ENCODE measurements at places on chromosomes 5 and 9. TPM values are rescaled to one million over a fixed set of nuclear protein-coding genes. Genes with fewer than 3 reads are reported as not detected.

DNA sequence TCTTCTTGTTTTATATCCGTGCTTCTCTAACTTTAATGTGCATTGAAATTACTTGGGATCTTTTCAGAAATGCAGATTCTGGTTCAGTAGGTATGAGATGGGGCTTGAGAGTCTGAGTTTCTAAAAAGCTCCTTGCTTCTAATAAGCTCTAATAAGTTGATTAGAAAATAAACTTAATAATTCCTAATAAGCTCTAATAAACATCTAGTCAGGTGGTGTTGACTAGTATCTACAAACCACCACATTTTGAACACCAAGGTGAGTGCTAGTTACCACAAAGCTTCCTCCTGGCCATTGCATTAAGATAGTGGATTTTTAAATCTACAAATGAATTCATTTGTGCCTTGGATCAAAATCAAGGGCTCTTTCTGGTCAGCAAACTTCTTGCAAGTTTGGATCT lies 5.3 kb downstream of the TMOD1 start:
- H3K27me3 ChIP-seq: peaks cover 25% of the 10 kb centered on the region
- H3K4me3 ChIP-seq: no peak overlapping the region
- no peak for DNase-seq
- H3K36me3 ChIP-seq: no peaks in the 10 kb centered on the region
- peaks cover 14% of the 10 kb centered on the region for H3K4me1 ChIP-seq

The FOXD4 gene
- total RNA-seq: not detected

GRCh38 chr9:133275105-133276000 lies at the start of gene ABO:
Gene ABO (minus strand): TSS chr9:133275201.
- H3K27me3 ChIP-seq: no peaks in the 10 kb centered on the region
- no peaks in the 10 kb centered on the region for H3K4me1 ChIP-seq
- no peak within 1 kb of the TSS for H3K4me3 ChIP-seq
- no peak within 1 kb of the TSS for H3K27ac ChIP-seq
- H3K36me3 ChIP-seq: no peaks in the 10 kb centered on the region
- DNase-seq: no peak

DNA sequence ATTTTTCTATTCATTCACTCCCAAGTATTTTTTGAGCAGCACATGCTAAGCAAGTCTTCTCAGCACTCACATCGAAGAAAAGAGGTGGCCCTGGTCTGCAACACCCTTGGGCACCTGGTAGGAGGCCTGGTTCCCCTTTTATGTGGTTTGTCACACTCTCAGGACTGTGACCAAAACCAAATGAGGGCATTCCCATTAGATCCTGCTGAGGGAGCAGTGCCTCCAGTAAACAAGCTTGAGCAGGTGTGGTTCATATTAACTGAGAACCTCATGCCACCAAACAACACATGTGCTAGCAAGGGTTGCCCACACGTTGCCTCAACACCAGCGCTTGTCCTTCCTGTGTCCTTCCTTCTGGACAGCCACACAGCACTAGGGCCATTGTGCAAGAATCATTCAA lies 26.9 kb upstream of the SYK start:
- no peak overlapping the region for H3K4me3 ChIP-seq
- no peaks in the 10 kb centered on the region for H3K27me3 ChIP-seq
- H3K27ac ChIP-seq: no peak overlapping the region
- peaks cover 27% of the 10 kb centered on the region for H3K4me1 ChIP-seq
- no peaks in the 10 kb centered on the region for H3K36me3 ChIP-seq

- H3K36me3 ChIP-seq: peaks cover 2% of the 10 kb centered on the region
- peaks cover 100% of the 10 kb centered on the region for H3K4me1 ChIP-seq
- H3K4me3 ChIP-seq: no peak overlapping the region
- H3K27ac ChIP-seq: peak overlapping the region; percentile 87
- no peak for DNase-seq
Observed at GRCh38 chr9:33140401-33141360, 26.5 kb downstream of the B4GALT1 start.

The DEPDC1B gene
- total RNA-seq: 1.2 TPM

DNA sequence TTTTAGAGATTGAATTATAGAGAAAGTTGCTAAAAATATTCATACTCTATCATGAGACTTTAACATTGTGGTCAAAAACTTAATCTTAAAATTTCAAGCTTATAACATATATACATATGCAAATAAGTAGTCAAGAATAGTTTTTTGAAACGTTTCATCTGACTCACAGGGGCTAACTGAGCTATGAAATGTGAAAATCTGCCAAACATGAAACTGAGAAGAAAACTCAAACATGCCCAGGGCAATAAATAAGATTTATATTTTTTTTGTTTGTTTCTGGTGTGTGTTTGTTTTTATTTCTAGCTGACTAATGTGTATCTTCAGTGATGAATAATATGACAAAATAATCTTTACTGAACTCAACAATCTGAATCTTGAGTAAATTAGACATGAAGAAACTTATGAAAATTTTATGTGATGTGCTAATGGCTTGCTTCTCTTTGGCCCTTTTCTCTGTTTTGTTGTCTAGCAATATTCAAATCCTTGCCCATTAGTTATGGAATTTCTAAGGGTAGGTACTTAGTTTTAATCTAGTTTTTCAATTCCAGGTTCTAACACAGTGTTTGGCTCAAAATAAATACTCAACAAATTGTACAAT lies 99.9 kb downstream of the FAM174A start:
- H3K36me3 ChIP-seq: no peaks in the 10 kb centered on the region
- DNase-seq: no peak
- no peak overlapping the region for H3K4me3 ChIP-seq

- H3K27me3 ChIP-seq: peaks cover 4% of the 10 kb centered on the region
- peak overlapping the region; percentile 58 for H3K27ac ChIP-seq
- H3K36me3 ChIP-seq: no peaks in the 10 kb centered on the region
Observed at GRCh38 chr5:139848508-139849100, 53.0 kb downstream of the PSD2 start.

DNA sequence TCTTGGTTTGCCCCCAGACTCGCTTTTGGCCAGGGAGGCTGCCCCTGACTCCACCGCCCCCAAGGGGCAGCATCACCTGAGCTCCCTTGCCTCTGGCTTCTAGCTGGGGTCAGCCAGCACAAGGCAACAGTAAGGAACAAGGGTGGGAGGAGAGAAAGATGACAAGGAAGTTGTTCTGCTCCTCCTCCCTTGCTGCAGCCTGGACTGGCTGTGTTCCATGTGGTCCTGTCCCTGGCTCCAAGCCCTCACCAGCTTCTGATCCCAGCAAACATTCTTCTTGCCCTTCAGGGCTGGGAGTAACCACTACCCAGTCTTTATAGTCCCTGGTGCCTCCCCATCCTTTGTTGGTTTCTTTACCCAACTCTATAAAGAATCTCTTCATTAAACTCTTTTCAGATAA lies 100.3 kb upstream of the SPIN1 start:
- H3K4me3 ChIP-seq: no peak overlapping the region
- no peaks in the 10 kb centered on the region for H3K27me3 ChIP-seq
- DNase-seq: no peak
- no peaks in the 10 kb centered on the region for H3K36me3 ChIP-seq
- no peak overlapping the region for H3K27ac ChIP-seq

The CCDC187 gene
- total RNA-seq: not detected

GRCh38 chr5:31918739-31919138 lies 255.4 kb downstream of the GOLPH3 start:
- DNase-seq: no peak
- no peaks in the 10 kb centered on the region for H3K36me3 ChIP-seq
- H3K27ac ChIP-seq: no peak overlapping the region
- no peak overlapping the region for H3K4me3 ChIP-seq

The LRRC19 gene
- total RNA-seq: not detected

GRCh38 chr5:106966686-106967315 lies 703.9 kb downstream of the EFNA5 start:
- DNase-seq: no peak
- no peak overlapping the region for H3K27ac ChIP-seq

- no peak for DNase-seq
- no peaks in the 10 kb centered on the region for H3K36me3 ChIP-seq
- H3K4me1 ChIP-seq: no peaks in the 10 kb centered on the region
- H3K4me3 ChIP-seq: peak overlapping the region; percentile 82
- H3K27ac ChIP-seq: peak overlapping the region; percentile 97
Observed at GRCh38 chr5:91383956-91384300, 811 bp upstream of the ARRDC3 start.

DNA sequence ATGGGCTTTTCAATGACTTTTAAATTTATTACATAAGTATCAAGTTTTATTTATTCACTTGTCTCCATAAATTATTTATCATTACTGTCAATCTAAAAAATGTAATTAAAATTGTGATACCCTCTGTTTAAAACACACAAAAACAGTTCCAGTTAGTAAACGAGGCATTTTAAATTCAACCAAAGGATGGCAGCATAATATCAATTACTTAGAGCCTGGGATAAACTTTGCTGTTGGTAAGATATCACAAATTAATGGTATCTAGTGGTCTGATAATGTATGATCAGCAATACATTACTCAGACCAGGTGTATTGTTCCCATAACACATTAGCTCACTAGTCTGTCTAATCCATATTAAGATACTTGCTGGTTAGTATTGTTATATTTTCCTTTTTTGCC lies 9.6 kb upstream of the IFNE start:
- no peak overlapping the region for H3K27ac ChIP-seq
- no peaks in the 10 kb centered on the region for H3K4me1 ChIP-seq
- no peaks in the 10 kb centered on the region for H3K36me3 ChIP-seq
- H3K27me3 ChIP-seq: no peaks in the 10 kb centered on the region

The FCHSD1 gene
- 134 TPM for total RNA-seq

The ARSI gene
- not detected for total RNA-seq

- H3K4me3 ChIP-seq: no peak overlapping the region
- no peak overlapping the region for H3K27ac ChIP-seq
- no peaks in the 10 kb centered on the region for H3K36me3 ChIP-seq
- no peaks in the 10 kb centered on the region for H3K4me1 ChIP-seq
- no peak for DNase-seq
- H3K27me3 ChIP-seq: no peaks in the 10 kb centered on the region
Observed at GRCh38 chr5:25448646-25449045, 803.9 kb upstream of the CDH10 start.

- no peaks in the 10 kb centered on the region for H3K36me3 ChIP-seq
- H3K4me3 ChIP-seq: no peak overlapping the region
- H3K27me3 ChIP-seq: peaks cover 4% of the 10 kb centered on the region
- DNase-seq: no peak
Observed at GRCh38 chr5:149277801-149278200, 6.1 kb downstream of the AFAP1L1 start.

- DNase-seq: no peak
- H3K4me3 ChIP-seq: no peak overlapping the region
- H3K4me1 ChIP-seq: peaks cover 3% of the 10 kb centered on the region
- H3K36me3 ChIP-seq: no peaks in the 10 kb centered on the region
Observed at GRCh38 chr5:62780888-62781287, 202.3 kb downstream of the LRRC70 start.

- H3K4me3 ChIP-seq: no peak overlapping the region
- no peak overlapping the region for H3K27ac ChIP-seq
- no peaks in the 10 kb centered on the region for H3K4me1 ChIP-seq
- H3K36me3 ChIP-seq: no peaks in the 10 kb centered on the region
- DNase-seq: peak; percentile 5
- no peaks in the 10 kb centered on the region for H3K27me3 ChIP-seq
Observed at GRCh38 chr5:79191457-79191856, 44.5 kb upstream of the JMY start.

- no peaks in the 10 kb centered on the region for H3K4me1 ChIP-seq
- H3K27ac ChIP-seq: no peak overlapping the region
- no peak for DNase-seq
- H3K27me3 ChIP-seq: no peaks in the 10 kb centered on the region
- H3K4me3 ChIP-seq: no peak overlapping the region
Observed at GRCh38 chr5:72041654-72042053, 65.6 kb upstream of the MAP1B start.

- H3K27ac ChIP-seq: no peak overlapping the region
- H3K4me3 ChIP-seq: no peak overlapping the region
- DNase-seq: no peak
- H3K36me3 ChIP-seq: no peaks in the 10 kb centered on the region
Observed at GRCh38 chr5:178455480-178455835, 134.7 kb downstream of the COL23A1 start.

DNA sequence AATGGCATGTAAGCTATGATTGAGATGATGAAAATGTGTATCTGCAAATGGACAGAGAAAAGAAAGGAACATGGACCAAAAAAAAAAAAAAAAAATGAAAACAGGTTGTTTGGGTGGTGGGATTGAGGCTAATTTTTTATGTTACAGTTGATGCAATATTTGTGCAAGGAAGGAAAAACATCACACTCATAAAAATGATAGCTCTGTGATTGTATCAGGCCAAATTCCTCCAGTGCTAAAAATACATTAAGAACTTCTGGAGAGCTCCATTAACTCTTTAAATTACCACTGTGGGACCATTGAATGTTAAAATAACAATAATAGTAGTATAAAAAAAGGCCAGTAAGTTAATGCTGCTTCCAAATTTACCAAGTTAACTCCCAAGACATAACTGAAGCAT lies 79.5 kb upstream of the MSX2 start:
- DNase-seq: no peak
- H3K4me1 ChIP-seq: no peaks in the 10 kb centered on the region
- no peak overlapping the region for H3K27ac ChIP-seq
- no peaks in the 10 kb centered on the region for H3K27me3 ChIP-seq
- H3K4me3 ChIP-seq: no peak overlapping the region

DNA sequence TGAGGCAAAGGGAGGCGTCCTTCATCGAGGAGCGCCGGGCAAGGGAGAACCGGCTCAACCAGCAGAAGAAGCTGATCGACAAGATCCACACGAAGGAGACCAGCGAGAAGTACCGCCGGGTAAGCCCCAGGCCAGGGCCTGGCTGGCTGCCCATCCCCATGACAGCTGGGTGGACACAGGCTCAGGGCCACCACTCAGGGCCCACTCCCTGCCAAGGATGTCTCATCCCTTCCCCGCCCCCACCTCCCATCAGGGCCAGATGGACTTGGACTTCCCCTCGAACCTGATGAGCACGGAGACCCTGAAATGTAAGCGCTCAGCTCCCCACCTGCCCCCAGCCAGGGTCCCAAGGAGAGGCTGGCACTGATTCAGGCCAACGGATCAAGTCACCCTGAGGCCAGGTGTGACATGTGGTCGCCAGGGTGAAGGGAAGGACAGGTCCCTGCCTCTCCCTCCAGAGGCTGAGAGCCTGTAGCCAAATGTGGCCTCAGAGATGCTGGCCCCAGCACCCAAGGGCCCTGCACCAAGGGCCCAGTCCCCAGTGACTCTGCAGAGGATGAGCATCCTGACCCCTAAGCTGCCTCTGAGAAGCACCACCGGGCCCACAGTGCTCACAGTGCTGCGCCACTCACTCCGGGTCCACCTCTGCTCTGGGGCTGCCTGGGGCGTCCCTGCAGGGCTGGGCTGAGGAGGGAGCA lies 3.1 kb upstream of the RABL6 start:
- peaks cover 44% of the 10 kb centered on the region for H3K4me1 ChIP-seq
- DNase-seq: no peak
- peaks cover 6% of the 10 kb centered on the region for H3K27me3 ChIP-seq
- no peak overlapping the region for H3K4me3 ChIP-seq
- H3K36me3 ChIP-seq: peaks cover 2% of the 10 kb centered on the region
- no peak overlapping the region for H3K27ac ChIP-seq

DNA sequence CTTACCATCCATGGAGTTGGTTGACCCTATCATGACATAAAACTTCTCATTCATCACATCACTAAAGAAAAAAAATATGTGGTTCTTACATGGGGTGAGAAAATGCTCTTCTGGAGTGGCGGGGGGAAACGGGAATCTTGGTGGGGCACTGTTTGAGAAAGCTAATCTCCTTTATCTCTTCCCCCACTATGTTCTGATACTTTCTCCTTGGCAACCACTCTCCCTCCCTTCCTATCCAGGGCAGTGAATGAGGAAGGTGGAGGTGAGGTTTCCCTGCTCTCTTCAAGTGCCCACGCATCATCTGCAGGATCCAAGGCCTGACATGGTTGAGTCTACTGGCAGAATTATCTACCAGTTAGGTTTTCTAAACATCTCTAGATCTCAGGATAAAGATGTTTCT lies 220.8 kb upstream of the TBCA start:
- no peak for DNase-seq
- H3K4me3 ChIP-seq: no peak overlapping the region
- no peak overlapping the region for H3K27ac ChIP-seq
- no peaks in the 10 kb centered on the region for H3K4me1 ChIP-seq
- peaks cover 20% of the 10 kb centered on the region for H3K36me3 ChIP-seq
